ENCODE measurements at places on chromosomes 1 and 21.

DNA sequence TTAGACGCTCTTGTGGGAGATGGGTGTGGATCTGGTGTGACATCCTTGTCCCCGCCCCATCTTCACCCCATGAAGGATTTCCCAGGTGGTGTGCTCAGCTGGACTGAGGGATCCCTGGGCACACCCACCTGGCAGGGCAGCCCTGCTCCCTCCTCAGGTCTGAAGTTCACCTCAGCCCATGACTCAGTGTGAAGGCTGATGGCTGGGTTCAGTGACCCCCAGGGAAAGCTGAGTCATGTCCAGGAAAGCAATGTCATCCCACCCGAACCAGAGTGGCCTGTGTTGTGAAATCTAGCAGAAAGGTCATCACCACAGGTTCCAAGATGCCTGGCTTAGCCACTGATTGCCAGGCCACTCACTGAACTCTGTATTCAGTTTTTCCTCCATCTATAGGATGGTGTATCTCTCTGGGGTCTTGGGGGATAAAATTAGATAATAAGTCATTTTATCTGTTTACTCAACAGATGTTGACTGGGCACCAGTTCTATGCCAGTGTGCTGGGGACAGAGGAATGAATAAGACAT, 97.7 kb upstream of the JUN start:
- DNase-seq: no peak

DNA sequence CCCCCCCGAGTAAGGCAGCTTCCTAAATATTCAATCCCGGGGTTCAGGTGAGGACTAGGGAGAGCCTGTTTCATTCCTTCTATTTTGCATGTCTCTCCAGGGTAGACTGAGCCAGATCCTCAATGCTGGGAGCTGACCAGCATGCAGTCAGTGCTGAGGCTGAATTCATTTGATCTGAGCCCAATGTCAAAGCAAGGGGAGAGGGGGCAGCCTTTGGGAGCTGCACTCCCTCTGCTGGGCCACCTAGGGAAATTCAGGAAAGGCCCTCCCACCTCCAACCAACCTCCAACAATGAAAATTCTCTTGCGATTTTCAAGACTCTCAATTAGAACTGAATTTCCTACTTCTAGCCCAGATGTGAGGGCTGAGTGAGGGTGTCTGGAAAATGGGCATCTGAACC, 371.2 kb downstream of the NPHP4 start:
- DNase-seq: peak; percentile 49

- peak; percentile 44 for DNase-seq
Measured at GRCh38 chr21:42208801-42209490, 10.0 kb upstream of the ABCG1 start.

- no peak for DNase-seq
Measured at GRCh38 chr21:15406791-15407190, 323.0 kb upstream of the USP25 start.

GRCh38 chr1:145702826-145703225, 4.3 kb downstream of the PDZK1 start:
- no peak for DNase-seq

DNA sequence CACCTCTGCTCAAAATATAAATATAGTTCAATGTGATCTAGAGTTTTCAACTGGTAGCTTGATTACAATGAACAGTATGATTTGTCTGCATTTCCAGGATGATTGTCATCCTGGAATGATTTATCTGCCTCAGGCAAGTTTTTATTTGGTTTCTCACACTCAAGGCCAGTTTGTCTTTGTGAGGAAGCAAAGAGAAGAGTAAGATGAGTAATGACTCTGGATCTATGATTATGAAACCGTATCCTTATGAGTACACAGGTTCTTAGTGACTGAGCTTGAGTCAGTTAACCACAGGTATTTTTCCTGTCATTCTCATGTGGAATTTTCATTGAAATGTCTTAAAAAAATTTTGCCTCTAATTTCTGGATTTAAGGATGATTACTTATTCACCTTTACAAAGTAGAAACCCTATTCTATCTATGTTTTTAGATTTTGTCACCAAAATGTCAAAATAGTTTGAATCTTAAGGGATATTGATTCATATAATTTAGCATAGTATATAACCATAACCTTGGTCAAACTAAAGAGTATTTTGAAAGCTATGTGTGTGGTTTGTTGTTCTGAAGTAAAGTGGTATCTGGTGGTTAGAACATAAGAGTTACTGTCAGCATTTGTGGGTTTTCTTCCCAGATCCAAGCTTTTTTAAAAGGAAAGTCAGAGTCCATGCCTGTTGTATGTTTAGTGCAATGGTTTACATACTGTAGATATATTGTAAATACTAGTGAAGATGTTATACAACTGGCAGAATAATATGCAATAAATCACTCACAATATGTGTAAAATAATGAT, 145.0 kb downstream of the RASAL2 start:
- DNase-seq: no peak

DNA sequence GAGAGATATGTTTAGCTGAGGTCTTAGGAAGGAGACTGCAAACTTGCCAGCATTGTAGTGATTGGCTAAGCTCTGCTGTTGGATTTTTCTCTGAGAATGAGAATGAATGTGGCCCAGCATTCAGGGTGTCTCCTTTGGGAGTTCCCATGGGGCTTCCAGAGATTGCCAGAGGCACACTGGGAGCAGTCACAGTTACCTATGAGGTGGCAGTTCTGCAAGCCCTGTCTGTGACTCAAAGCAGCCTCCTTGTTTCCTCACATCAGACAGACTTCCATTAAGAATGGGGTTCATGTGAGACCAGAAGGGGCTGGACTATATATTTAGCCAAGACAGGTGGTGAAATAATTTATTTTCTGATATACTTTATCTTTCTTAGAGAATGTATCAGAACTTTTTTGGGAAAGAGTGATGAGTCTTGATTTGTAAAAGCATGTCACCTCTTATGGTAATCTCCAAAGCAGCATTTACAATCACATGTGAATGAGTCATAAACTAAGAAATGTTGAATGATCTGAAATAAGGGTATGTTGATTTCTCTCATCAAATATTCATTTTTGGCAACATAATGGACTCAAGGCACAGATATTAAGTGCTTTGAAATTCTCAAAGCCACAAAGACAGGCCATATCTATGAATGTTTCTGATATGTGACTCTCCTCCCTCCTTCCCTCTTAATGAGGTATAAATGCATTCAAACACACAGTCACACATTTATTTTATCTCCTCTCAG, 9.5 kb upstream of the SLC19A2 start:
- no peak for DNase-seq

- DNase-seq: no peak
Measured at GRCh38 chr1:7341145-7341905, 429.8 kb upstream of the VAMP3 start.

- no peak for DNase-seq
Measured at GRCh38 chr1:37724575-37724974, 32.3 kb downstream of the CDCA8 start.

DNA sequence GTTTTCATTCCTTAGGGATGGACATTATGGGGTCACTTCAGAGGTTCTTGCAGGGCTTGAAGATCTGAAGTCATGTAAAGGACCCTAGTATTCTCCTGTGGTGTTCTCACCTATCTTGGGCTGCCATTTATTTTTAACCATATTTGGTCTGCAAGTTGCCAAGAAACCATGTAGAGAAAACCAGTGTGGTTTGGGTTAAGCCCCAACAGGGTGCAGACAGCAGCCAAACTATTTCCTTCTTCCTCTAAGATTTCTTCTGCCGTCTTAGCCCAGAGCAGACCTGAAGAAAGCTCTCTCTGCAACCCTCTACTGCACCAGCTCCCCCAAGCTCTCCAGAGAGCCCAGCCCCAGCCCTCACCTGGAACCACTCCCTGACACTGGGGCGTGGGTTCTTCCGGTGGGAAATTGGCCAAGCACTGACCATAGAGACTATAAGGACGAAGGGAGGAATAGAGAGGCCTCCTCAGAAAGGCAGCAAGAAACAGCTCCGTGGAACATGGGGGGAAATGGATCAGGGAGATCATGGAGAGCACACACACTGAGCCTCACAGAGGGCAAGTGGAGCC, 136.6 kb downstream of the SYF2 start:
- DNase-seq: no peak

DNA sequence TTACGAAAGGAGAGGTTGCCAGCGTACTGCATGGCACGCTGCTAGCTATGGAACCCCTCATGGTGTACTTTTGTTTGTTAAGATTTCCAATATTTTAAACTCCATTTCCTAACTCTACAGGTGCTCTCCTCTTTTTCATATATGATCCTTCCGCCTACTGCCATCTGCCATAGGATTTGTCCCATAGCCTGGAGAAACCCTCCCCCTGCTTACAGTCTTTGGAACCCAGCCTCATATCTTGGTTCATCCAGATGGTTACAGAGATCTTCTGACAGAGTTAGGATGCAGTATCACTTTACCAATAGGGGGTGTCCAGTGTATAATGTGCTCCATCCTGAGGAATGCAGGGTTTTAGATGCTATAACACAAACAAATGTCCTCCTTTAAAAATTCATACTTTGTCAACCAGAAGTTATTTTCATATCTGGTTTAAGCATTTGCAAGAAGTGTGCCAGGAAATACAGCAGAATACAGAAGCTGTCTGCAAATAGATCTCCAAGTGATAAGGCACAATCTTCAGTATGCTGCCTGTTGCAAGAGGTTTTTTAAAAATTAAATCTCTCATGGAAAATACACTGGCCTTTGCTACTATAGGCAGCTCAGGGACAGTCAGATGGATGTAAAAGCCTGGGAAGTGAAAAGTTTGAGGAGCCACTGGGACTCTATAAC, 377.8 kb downstream of the KCNH1 start:
- DNase-seq: no peak

- DNase-seq: no peak
Measured at GRCh38 chr1:239896980-239897379, 194.7 kb upstream of the FMN2 start.

DNA sequence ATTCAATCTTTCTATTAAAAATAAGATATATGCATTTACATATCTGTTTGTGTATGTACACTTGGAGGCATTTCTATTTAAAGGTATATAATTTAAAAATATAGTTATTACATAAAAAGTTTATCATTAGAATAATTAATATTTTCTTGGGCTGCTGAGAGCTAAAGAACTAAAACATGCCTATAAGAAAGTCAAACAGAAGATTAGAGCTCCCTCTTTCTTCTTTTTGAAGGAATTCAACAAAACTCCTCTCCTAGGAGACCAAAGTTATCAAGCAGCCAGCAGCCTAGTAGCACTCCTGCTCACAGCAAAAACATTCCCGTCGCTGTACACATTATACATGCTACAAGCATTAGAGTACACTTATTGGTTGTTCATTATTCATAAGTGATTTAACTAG, 216.4 kb downstream of the VAV3 start:
- no peak for DNase-seq

GRCh38 chr1:203273869-203274602, 31.3 kb upstream of the BTG2 start:
- DNase-seq: no peak

GRCh38 chr1:221813887-221814286, 72.0 kb upstream of the DUSP10 start:
- DNase-seq: no peak

- no peak for DNase-seq
Measured at GRCh38 chr1:17045634-17046333, 8.0 kb downstream of the SDHB start.

- DNase-seq: no peak
Measured at GRCh38 chr1:183568176-183569021, 21.9 kb downstream of the NCF2 start.

DNA sequence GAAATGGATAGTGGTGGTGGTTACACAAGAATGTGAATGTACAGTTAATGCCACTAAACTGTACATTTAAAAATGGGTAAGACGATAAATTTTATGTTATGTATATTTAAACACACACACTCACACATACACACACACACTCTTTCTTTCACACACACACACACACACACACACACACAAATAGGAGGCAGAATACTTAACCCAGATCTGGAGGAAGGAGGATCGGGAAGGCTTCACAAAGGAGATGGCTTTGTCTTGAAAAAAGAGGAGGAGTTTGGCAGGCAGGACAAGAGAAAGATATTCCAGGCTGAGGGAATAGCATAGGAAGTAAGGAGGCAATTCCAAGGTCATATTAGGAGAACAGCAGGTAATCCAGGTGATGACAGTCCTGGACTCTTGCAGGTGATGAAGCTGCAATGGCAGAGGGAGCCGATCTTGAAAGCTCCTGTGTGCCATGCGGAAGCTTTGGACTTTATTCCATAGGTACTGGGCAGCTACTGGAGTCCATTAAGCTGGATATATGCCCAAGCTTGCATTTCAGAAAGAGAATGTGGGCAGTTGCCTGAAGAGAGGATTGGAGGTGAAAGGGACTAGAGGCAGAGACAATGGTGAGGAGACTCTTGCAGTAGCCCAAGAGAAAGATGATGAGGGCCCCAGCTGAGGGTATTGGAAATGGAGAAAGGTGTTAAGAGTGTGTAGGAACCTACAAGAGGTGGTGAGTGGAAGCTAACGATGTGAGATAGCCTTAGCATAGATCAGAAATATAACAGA, 15.4 kb upstream of the LYST start:
- no peak for DNase-seq

DNA sequence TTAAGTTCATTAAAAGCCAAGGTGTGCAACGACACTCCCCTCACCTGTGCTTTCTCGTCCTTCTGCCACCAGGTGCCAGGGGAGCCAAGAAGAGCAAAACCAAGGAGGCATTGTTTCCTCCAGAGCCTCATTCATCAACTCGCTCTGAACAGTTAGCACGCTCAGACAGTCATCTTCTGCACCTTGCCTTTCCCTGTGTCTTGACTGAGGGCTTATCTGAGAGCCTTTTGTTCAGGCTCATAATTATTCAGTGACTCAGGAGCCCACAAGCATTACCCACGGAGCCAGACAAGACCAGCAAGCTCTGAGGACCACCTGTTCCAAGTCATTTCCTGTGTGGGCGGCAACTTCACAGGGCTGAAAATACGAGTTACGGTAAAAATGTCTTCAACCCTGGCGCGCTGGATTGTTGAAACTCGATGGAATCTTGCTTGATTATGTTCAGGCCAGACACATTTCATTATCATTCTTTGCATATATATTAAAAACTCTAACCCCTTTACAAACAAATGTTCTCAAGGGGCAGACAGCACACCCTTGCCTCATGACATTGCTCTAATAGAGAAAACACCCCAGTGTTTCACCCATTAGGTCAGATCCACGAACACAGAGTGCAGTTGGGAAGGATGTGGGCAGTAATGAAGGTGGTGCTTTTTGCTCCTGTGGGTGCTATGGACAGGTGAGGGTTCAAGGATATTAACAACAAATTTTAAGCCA, 89.7 kb upstream of the RUNX1 start:
- DNase-seq: no peak

DNA sequence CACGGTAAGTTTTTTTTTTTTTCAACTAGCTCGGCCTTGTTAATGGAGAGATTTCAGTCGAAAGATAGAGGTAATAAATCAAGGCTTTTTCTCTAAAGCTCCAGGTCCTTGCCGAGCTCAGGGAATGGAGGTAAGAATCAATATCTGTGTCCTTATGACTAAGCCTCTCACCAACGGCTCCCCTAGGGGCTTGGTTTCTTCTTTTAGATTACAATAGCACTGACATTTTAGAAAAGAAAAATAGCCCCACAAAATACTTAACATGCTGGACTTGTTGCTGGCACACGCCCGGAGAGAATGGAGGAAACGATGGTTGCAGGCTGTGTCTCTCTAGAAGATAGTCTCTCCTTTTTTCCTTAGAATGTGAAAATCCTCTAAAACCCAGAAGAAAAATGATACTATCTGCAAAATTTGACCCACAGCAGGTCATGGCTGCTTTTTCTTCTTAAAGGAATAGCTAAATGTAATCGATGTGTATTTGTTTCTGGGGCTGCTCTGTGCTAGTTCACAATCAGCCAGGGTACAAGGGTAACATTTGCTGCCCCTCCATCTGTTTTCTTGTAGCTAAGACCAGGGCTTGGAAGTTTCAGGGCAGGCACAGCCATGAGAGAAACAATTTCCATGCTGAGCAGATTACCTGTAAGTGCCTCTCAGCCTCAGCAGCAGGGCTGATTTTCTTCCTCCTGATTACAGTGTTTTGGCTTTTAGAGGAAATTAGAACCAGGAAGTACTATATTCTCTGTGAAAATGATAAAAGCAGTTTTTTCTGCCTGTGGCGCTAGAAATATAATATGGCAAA, 86.2 kb upstream of the GNG12 start:
- DNase-seq: no peak
